A549 treated with dexamethasone at 1 μM for 4 hours (cell line): ENCODE measurements at places on chromosomes 1 and 21. TPM values are rescaled to one million over a fixed set of nuclear protein-coding genes. Genes with fewer than 3 reads are reported as not detected.

The TAS1R3 gene
- total RNA-seq, result 0.12 to 0.21 TPM (median 0.17 TPM) in 5 replicates

The FBLIM1 gene
- 17.2 to 30.9 TPM (median 24.8 TPM) in 5 replicates for total RNA-seq

The TMEM200B gene
- total RNA-seq, result 0.05 to 0.11 TPM (median 0.06 TPM) in 5 replicates

The CLCNKB gene
- 0.06 to 0.14 TPM (median 0.11 TPM) in 5 replicates for total RNA-seq

The NUDT4B gene
- total RNA-seq, result 0.58 to 1.9 TPM (median 1.1 TPM) in 5 replicates

The RBM11 gene
- not detected in 5 replicates for total RNA-seq

The RAP1A gene
- total RNA-seq, result 25.4 to 40.9 TPM (median 29.8 TPM) in 5 replicates

The ITSN1 gene
- total RNA-seq, result 20.0 to 23.4 TPM (median 21.8 TPM) in 5 replicates

The MEX3A gene
- total RNA-seq, result 0.76 to 2.6 TPM (median 1.7 TPM) in 5 replicates

The WNT2B gene
- 0.19 to 0.33 TPM (median 0.21 TPM) in 5 replicates for total RNA-seq

The SPATA1 gene
- total RNA-seq, result 0.53 to 1.7 TPM (median 1.1 TPM) in 5 replicates

The ATP1A4 gene
- not detected in 5 replicates for total RNA-seq

The DCDC2B gene
- not detected in 5 replicates for total RNA-seq

The FAAH gene
- total RNA-seq, result 0.48 to 1.2 TPM (median 0.79 TPM) in 5 replicates

The EDN2 gene
- total RNA-seq, result 37.1 to 50.1 TPM (median 47.0 TPM) in 5 replicates

The CFAP107 gene
- total RNA-seq, result not detected in 5 replicates

The TFF3 gene
- 0.11 TPM in 1 of 5 replicates, not detected in the others for total RNA-seq

The RGS4 gene
- total RNA-seq, result not detected in 5 replicates

The TEDDM1 gene
- not detected in 5 replicates for total RNA-seq

The SELENOF gene
- total RNA-seq, result 125 to 173 TPM (median 141 TPM) in 5 replicates

The SOD1 gene
- total RNA-seq, result 361 to 477 TPM (median 379 TPM) in 5 replicates

The MXRA8 gene
- 0.07 to 0.29 TPM (median 0.12 TPM) in 4 of 5 replicates, not detected in the other for total RNA-seq

The FAM72B gene
- 5.5 to 7.2 TPM (median 6.6 TPM) in 5 replicates for total RNA-seq

The B3GALT5 gene
- total RNA-seq, result 0.09 to 0.14 TPM (median 0.13 TPM) in 5 replicates

The PKN2 gene
- 10.8 to 16.2 TPM (median 14.0 TPM) in 5 replicates for total RNA-seq

The ARMH1 gene
- total RNA-seq, result 0.35 to 1.2 TPM (median 0.71 TPM) in 5 replicates

The MFAP2 gene
- 0.57 to 2.0 TPM (median 1.3 TPM) in 5 replicates for total RNA-seq

The SKI gene
- total RNA-seq, result 17.4 to 32.0 TPM (median 30.0 TPM) in 5 replicates

The TEX38 gene
- not detected in 5 replicates for total RNA-seq

The KLHDC8A gene
- 0.52 to 1.0 TPM (median 0.76 TPM) in 5 replicates for total RNA-seq

The GPR157 gene
- total RNA-seq, result 4.1 to 6.4 TPM (median 4.6 TPM) in 5 replicates

The PKLR gene
- total RNA-seq, result not detected in 5 replicates

The LEMD1 gene
- 0.25 TPM in 1 of 5 replicates, not detected in the others for total RNA-seq

The SYCP1 gene
- not detected in 5 replicates for total RNA-seq

The MYOG gene
- total RNA-seq, result not detected in 5 replicates
